Psoas muscle (tissue), 8 donors: ENCODE measurements at places on chromosomes 2 and 18. TPM values are rescaled to one million over a fixed set of nuclear protein-coding genes. Genes with fewer than 3 reads are reported as not detected.
A peak's percentile ranks its signal among the peaks of the same experiment; 100 is the strongest.

CCDC141 gene
- total RNA-seq, result 8.8 TPM

MC5R gene
- not detected for total RNA-seq

MYO3B gene
- not detected for total RNA-seq

DNA sequence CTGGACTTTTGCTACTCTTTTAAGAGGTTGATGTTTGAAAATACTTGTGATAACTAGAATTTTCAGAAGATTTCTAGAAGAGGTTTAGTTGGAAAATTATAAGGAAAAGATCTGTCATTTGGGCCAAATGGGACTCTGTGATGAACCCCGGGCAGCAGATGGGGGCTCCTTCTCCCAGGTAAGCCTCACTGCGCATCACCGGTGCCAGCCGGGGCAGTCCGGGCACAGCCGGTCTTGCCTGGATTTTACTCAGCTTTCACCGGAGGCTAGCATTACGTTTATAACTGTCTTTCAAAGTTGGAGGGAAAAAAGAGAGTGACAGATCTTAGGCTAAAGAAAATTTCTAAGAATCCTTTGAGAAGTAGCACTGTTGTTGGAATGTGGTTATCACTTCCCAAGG is 97.4 kb upstream of the B3GNT7 start:
- H3K27me3 ChIP-seq, result no peaks in the 10 kb centered on the region
- DNase-seq, result no peak
- H3K4me1 ChIP-seq, result no peaks in the 10 kb centered on the region
- H3K4me3 ChIP-seq, result no peak overlapping the region

DSEL gene
- total RNA-seq, result 2.2 TPM

GRCh38 chr2:144522897-144523595 is 3.1 kb upstream of the ZEB2 start:
- H3K36me3 ChIP-seq, result no peaks in the 10 kb centered on the region
- peaks cover 16% of the 10 kb centered on the region for H3K4me1 ChIP-seq
- no peaks in the 10 kb centered on the region for H3K27me3 ChIP-seq

DNA sequence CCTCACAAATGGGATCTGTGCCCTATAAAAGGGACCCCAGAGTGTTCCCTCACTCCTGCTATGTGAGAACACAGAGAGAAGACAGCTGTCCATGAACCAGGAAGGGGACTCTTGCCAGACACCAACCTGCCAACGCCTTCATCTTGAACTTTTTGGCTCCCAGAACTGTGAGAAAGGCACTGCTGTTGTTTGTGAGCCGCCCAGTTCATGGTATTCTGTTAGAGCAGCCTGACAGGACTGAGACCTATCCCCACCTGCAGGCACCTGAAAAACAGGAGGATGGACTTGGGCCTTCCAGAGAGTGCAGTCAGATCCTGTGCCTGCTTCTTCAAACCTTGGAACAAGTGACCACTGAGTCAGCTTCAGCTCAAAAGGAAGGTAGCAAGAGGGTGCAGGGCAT is 51.4 kb downstream of the CRACDL start:
- DNase-seq, result no peak
- H3K36me3 ChIP-seq, result no peaks in the 10 kb centered on the region
- H3K4me3 ChIP-seq, result no peak overlapping the region
- H3K27ac ChIP-seq, result no peak overlapping the region

RUFY4 gene
- not detected for total RNA-seq

GRCh38 chr2:42118754-42119569 is 50.2 kb upstream of the EML4 start:
- no peaks in the 10 kb centered on the region for H3K4me1 ChIP-seq
- H3K4me3 ChIP-seq, result no peak overlapping the region
- no peak for DNase-seq

DNA sequence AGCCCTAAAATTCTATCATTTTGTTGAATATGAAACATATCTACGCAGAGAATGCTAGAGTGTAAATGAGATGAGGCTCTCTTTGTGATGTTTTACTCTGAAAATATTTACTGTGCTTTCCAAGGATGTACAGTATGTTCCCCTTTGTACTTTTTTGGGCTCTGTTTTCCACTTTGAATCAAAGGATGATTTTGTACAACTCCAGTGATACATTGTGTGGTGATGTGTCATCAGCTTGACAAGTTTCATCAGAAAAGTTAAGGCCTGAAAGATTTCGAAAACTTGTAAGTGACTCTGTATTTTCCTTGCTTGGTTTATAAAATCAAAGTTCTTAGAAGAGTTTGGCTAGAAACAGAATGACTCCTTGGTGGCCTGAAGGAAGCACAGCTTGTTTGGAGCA is 206.3 kb downstream of the LTBP1 start:
- no peaks in the 10 kb centered on the region for H3K4me1 ChIP-seq
- H3K4me3 ChIP-seq, result no peak overlapping the region
- H3K27me3 ChIP-seq, result no peaks in the 10 kb centered on the region
- H3K27ac ChIP-seq, result no peak overlapping the region
- H3K36me3 ChIP-seq, result peaks cover 4% of the 10 kb centered on the region

DNA sequence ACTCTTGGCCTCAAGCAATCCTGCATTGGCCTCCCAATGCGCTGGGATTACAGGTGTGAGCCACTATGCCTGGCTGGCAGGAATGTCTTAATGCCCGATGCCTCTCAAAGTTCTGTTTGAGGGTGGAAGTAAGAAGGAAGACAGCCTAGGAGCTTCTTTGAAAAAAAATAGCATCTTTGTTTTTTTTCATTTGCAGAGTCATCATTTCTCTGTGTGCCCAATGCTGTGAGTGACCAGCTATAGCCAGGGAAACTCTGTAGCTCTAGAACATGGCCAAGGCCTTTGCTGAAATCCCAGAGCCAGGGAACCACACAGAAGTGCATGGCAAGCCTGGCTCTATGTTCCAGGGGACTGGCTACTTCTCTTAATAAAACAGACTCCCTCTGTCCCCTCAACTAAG is 260.0 kb downstream of the C1D start:
- H3K4me1 ChIP-seq, result no peaks in the 10 kb centered on the region
- H3K4me3 ChIP-seq, result no peak overlapping the region
- no peaks in the 10 kb centered on the region for H3K27me3 ChIP-seq
- no peak for DNase-seq
- H3K27ac ChIP-seq, result no peak overlapping the region

DNA sequence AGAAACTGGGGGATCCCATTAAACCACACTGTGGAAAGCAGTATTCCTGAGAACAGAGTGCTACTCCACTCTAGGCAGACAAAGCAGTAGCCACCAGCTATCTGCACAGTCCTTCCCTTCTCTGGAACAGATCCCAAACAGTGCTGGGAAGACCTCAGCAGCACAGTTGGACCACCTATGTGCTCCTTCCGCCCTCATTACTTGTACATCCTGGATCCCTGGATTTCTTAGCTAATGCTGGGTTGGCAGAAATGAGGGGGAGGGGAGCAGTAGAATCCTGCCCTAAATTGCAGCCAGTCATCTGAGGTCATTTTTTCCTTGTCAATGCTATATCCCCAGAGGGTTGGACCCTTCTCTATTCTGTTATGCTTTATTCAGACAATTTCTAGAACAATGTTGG is 13.8 kb upstream of the MALT1 start:
- H3K36me3 ChIP-seq, result no peaks in the 10 kb centered on the region
- no peak overlapping the region for H3K4me3 ChIP-seq
- H3K4me1 ChIP-seq, result no peaks in the 10 kb centered on the region
- DNase-seq, result no peak
- no peaks in the 10 kb centered on the region for H3K27me3 ChIP-seq
- H3K27ac ChIP-seq, result no peak overlapping the region

DNA sequence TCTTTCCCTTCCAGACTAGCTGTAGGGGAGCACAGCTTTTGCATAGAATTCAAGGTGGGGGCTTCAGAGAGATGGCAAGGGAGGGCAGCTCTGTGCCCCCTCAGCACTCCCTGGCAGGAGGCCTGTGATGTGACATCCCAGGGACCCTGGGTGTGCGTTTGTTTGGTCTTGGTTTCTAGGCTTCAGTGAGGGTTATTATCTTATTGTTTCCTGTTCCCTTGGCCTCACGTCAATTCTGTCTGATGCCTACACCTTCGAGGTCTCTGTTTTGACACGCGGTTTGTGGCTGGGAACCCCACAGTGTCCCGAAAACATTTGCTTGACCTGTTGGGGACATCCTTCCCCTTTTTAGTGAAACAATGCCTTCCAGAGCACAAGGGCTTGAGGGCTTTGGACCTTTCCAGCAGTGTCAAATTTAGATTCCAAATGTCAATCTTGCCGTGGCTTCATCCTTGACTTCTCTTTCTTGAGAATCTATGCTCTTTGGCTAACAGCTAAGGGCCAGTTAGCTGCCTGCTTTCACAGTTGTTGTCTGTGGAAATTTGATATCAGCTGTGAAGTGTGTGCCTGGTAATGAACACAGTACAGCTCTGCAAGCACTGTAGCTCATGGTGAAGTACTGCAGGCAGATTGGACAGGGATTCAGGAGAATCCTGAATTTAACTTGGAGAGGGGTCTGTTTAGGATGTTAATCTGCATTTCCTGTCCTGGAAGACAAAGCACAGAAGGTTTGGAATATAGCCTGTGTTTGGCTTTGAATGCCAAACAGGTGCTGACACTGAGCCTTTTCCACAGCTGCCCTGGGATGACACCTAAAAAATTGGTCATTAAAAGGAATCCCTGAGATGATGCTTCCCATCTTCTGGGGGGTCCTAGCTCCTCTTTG is 108.2 kb upstream of the CXCR4 start:
- H3K4me1 ChIP-seq, result no peaks in the 10 kb centered on the region
- no peak for DNase-seq
- no peaks in the 10 kb centered on the region for H3K27me3 ChIP-seq
- H3K4me3 ChIP-seq, result no peak overlapping the region

DNA sequence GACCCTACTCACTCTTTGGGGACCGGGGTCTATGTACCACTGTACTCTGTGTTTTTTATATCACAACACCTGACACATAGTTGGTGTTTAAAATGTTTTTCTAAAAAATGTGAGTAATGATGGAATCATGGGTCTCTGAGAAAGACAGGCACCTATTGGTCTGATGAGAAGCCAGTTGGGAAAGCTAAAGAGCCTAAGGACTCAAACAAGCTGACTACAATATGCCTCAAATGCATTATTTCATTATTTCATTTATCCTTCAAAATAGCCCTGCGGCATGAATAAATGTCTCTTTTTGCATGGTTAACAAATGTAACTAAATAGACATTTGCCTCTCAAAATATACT is 102.9 kb upstream of the SCN1A start:
- H3K4me3 ChIP-seq, result no peak overlapping the region
- no peaks in the 10 kb centered on the region for H3K4me1 ChIP-seq
- DNase-seq, result no peak
- no peak overlapping the region for H3K27ac ChIP-seq
- H3K36me3 ChIP-seq, result no peaks in the 10 kb centered on the region

CYRIA gene
- total RNA-seq, result 10.2 TPM

DNA sequence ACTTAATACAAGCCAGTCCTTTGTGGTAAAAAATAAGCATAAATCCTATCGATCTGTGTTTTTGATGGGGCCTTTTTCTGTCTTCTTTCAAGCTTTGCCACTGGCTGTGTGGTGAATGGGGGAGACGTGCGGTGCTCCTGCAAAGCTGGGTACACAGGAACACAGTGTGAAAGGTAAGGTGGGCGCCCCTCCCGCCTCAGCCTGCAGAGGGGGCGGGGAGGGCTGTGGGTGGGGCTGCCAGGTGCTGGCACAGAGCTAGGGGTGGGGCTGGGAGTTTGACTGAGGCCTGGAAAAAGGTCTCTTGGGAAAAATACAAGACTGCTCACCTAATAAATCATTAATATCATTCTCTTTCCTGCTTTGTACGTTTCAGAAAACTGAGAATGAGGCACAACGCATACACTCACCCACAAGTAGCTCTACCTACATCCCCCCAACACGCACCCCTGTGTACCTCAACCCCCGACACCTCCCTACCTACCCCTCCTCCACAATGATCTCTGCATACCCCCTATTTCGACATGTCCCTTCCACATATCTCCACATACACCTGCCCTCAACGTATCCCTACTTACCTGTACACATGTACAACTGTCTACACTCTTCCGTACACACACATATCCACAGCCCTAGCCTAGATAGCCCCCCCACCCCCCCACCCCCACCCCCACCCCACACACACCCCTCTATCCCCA is 129.7 kb upstream of the TTC39C start:
- peak; percentile 60 for DNase-seq
- H3K27me3 ChIP-seq, result no peaks in the 10 kb centered on the region
- no peak overlapping the region for H3K4me3 ChIP-seq
- H3K36me3 ChIP-seq, result no peaks in the 10 kb centered on the region
- H3K4me1 ChIP-seq, result no peaks in the 10 kb centered on the region
- no peak overlapping the region for H3K27ac ChIP-seq

GRCh38 chr2:66845307-66845706 is 410.4 kb downstream of the MEIS1 start:
- no peaks in the 10 kb centered on the region for H3K27me3 ChIP-seq
- no peak for DNase-seq
- H3K4me1 ChIP-seq, result no peaks in the 10 kb centered on the region
- no peaks in the 10 kb centered on the region for H3K36me3 ChIP-seq
- no peak overlapping the region for H3K4me3 ChIP-seq
- no peak overlapping the region for H3K27ac ChIP-seq
